ENCODE measurements at places on chromosomes 11 and 22.

DNA sequence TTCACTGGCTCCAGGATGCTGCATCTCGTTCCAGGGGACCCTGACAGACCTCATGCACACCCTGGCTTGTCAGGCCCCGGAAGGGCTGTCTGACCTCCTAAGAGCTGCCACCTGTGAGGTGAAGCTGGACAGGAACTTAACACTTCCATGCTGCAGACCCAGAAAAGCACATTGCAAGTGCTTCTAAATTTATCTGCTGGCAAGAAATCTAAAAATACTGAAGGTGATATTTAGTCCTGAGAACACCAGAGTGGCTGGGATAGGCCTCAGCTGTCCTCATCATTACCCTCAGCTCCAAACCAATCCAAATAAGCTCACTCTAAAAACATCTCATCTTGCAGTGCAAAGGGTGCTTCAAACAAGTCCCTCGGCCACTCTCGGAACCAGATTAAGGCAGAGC, 46.7 kb downstream of the ABTB2 start:
- no peak for DNase-seq

DNA sequence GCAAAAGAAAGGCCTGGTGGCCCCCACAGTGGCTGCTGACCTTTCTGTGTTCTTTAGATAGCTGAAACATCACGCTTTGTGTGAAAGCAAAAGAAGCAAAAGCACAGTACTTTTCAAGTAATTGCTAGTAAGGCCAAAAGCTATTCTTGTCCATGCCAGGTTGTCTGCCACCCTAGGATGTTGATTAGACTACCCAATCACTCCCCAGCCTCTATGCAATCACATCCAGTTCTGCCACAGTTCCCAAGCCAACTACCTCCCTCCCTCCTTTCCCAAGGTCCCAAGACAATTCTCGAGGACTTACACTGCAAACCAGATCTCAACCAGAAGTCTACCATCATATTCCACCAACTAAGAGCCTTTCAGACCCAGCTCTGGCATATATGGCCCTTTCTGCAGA, 46.2 kb downstream of the RDX start:
- no peak for DNase-seq

GRCh38 chr11:114080219-114080618, 20.7 kb downstream of the ZBTB16 start:
- no peak for DNase-seq

DNA sequence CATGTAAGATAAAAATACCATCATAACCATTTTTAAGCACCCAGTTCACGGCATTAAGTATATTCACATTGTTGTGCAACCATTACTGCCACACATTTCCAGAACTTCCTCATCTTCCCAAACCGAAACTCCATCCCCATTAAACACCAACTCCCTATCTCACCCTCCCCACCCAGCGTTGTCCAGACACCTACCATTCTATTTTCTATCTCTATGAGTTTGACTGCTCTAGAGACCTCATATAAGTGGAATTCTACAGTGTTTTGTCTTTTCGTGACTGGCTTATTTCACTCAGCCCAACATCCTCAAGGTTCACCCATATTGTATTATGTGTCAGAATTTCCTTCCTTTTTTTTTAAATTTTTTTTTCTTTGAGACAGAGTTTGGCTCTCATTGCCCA, 45.2 kb downstream of the PPFIA1 start:
- no peak for DNase-seq

DNA sequence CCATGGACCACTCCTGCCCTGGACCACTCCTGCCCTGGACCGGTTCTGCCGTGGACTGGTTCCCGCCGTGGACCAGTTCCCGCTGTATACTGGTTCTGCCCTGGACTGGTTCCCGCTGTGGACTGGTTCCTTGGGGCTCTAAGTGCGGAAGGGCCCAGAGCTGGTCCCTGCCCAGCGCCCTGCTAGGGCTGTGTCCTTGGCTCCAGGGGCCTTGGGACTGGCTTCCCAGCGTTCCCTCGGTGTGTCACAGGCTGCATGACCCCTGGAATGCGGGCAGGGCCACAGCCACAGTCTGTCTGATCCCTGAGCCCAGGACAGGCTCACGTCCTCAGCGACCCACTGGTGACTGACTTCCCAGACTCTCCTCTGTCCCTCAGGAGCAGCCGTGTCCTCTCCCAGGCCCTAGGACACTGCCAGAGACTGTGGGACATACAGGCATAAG, 412.2 kb downstream of the TBC1D22A start:
- no peak for DNase-seq

- peak; percentile 64 for DNase-seq
Measured at GRCh38 chr11:34468209-34468841, 29.6 kb downstream of the CAT start.

GRCh38 chr11:1254733-1255132, 31.9 kb downstream of the MUC5B start:
- DNase-seq, result no peak

GRCh38 chr11:61602775-61603569, 22.1 kb upstream of the SYT7 start:
- no peak for DNase-seq

GRCh38 chr11:8961401-8961800, 2.8 kb downstream of the TMEM9B start:
- DNase-seq, result no peak

DNA sequence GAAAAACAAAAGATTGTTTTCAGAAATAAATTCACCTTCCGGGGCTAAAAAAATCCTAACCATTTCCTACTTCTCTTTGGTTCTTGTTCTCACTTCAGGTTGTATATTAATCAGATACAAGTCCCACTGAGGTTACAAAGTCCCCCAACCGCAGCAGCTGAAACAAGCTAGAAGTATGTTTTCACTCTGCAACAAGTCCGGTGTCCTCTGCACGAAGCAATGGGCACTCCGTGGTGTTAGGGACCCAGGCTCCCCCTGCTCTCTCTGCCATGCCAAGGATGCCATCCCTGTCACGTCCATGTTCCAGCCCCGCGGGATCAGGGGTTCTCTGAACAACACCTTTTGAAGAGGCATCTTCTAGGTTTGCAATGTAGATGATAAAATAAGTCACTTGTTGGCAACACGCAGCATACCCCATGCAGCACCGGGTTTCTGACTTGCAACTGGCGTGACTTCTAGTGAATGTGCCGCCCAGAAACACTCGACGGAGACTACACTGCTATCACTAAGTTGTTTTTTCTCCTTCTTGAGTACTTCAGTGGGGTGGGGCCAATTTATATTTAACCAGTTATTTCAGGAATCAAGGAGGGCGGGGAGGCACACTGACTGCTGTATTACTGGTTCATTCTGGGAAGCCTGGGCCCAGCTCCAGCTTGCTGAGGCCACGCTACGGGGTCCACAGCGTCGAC, 25.4 kb upstream of the GSTP1 start:
- no peak for DNase-seq

- no peak for DNase-seq
Measured at GRCh38 chr11:44766112-44766971, 39.6 kb downstream of the TSPAN18 start.

DNA sequence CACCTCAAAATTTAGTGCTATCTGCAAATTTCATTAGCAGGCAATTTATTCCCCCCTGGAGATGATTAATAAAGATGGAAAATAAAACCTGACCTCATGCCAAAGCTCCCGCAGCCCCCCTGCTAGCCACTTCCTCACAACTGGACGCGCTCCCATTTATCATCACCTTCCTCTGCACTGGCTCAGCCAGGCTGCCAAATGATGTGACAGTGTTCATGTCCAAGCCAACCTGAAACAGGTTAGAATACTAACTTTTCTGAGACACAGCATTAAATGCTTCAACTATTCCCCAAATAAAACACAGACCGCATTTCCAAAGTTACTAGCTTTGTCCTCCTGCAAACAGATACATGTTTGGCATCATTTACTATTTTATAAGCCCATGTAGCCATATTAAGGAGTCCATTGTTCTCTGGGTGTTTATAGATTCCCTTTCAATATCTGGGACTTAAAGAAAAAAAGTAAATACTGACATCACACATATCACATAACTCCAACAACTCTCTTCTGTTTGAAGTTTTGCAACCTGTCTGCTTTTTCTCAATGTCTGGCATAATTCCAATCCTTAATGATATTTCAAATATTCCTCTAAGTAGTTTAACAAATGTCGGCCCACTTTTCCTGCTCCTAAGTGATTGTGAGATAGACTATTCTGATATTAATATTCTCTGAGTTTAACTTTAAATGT, 829.7 kb upstream of the FAT3 start:
- DNase-seq, result no peak

DNA sequence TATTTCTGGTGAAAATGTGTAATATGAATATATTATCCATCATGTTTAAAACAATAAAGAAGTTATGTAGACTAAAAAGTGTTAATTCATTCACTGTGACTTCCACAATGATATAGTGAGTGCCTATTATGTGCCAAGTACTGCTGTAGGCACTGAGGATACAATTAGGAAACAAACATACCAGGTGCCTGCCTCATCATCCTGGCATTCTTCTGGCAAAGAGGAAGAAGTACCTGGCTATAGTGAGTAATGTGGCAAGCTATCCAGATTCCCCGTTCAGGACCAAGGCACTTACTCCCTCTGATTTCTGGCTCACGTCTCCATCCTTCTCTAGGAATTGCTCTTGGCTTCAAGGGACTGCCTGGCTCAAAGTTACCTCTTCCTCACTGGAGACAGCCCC, 77.5 kb upstream of the CLMP start:
- DNase-seq, result no peak

GRCh38 chr11:40323241-40323640, 1136.2 kb downstream of the LRRC4C start:
- DNase-seq, result no peak

DNA sequence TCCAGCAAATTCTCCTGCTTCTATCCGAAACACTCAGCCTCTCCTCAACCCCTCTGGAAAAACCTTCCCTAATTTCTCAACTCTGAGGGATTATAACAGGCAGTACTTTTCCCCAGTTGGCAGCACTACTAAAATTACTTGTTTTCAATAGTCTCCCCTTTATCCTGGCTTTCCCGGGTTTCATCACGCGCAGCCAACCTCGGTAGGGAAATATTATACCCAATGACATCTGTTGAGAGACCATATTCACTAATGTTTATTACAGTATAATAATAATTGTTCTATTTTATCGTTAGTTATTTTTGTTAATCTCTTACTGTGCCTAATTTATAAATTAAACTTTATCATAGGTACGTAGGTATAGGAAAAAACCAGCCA, 330 bp upstream of the POLD3 start:
- DNase-seq, result no peak

GRCh38 chr22:23076896-23077572, 6.7 kb downstream of the GNAZ start:
- DNase-seq, result no peak

GRCh38 chr11:131600628-131601027, 230.2 kb downstream of the NTM start:
- no peak for DNase-seq

DNA sequence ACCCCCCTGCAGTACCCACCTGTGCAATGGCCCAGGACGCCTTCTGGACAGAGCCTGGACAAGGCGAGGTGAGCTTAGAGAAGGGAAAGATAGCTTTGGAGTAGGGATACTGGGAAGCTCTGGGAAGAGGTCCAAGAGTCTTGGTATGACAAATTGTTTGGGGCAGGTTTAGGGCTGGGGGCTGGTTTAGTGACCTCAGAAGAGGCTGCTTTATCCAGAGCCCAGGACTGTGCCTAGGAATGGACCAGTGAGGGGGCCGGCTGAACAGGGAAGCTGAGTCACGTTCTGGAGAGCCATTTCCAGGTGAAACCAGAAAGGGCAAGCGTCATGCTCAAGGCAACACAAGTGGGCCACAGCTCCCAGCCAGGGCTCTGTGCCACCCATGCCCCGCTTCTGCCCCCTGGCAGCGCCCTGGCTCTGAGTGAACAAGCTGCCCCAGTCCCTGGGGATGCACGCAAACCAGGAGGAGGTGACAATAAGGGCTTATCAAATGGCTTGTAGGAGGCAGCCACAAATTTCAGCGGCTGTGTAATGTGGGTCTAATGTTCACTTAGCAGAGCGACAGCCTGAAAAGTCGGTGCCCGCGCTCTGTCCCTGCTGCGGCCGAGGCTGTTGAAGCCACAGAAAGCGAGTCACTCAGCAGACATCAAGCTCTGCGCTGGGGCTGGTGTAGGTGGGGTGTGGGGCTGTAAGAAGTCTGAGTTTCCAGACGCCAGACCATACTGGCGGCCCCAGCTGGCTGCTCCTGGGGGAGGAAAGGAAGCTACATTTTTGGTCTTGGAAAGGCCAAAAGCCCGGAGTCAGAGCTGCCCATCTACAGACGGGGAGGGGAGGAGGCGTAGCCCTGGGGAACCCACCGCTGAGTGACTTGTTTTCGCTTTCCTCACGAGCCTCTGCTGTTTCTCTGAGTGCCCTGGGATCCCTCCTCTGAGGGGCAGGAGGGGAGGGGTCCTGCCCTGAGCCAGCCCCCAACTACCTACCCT, 18.3 kb upstream of the SYT7 start:
- DNase-seq, result no peak

- DNase-seq, result no peak
Measured at GRCh38 chr11:61805146-61805545, 11.7 kb downstream of the FADS1 start.

DNA sequence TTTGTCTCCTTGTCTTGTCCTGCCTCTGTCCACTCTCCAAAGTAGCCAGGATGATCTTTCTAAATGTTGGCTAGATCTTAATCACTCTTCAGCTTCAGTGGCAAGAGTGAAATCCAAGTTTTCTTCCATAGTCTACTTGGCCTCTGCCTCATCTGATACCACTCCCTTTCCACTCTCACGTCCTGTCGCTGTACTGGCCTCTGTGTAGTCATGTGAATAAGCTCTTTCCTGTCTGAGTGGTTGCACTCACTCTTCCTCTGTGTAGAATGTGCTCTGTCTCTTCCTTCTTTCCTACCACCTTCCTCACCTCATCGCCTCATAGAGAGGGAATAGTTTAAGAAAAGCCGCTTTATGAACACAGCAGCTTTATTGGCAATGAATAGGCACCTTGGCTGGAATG, 86.5 kb downstream of the WNT11 start:
- DNase-seq, result no peak

- no peak for DNase-seq
Measured at GRCh38 chr22:23898006-23898974, 4.1 kb downstream of the MIF start.

GRCh38 chr11:131642756-131643531, 272.5 kb downstream of the NTM start:
- DNase-seq, result no peak

GRCh38 chr11:11987503-11988022, 20.9 kb downstream of the DKK3 start:
- DNase-seq, result no peak

DNA sequence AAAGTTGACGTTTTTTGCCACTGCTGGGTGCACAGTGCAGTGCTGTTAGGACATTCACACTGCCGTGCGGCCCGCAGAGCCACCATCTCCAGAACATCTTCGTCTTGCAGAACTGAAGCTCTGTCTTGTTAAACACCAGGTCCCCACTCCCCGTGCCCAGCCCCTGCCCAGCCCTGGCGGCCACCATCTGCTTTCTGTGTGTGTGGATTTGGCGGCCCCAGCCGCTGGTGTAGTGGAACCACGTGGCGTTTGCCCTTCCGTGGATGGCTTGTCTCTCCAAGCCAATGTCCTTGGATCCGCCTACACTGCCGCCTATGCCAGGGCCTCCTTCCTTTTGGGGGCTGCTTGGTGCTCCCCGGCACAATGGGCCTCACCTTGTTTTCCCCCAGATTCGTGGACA, 8.2 kb upstream of the MUC5AC start:
- no peak for DNase-seq

- no peak for DNase-seq
Measured at GRCh38 chr11:77823775-77824174, 2.8 kb downstream of the AAMDC start.
